Activated T-helper 2 cell treated with anti-CD3 and anti-CD28 coated beads, Interferon-gamma antibody, Interleukin-2, Interleukin-4, amounts not matched to agents 10 μg/mL and 5 μg/mL and 100 μg/mL, durations not matched to agents 14 hours and 24 hours and 36 hours (primary cell): ENCODE measurements at places on chromosomes 13 and 19. TPM values are rescaled to one million over a fixed set of nuclear protein-coding genes. Genes with fewer than 3 reads are reported as not detected.

GRCh38 chr13:44383945-44384344 lies 10.3 kb downstream of the SERP2 start:
- no peak for DNase-seq
- H3K27me3 ChIP-seq, result peaks cover 5% of the 10 kb centered on the region
- no peak overlapping the region for H3K4me3 ChIP-seq
- no peak overlapping the region for H3K27ac ChIP-seq
- no peaks in the 10 kb centered on the region for H3K36me3 ChIP-seq
- H3K4me1 ChIP-seq, result no peaks in the 10 kb centered on the region

- H3K4me3 ChIP-seq, result no peak overlapping the region
- H3K27me3 ChIP-seq, result no peaks in the 10 kb centered on the region
- H3K36me3 ChIP-seq, result peaks cover 52% of the 10 kb centered on the region
- no peak for DNase-seq
- H3K27ac ChIP-seq, result peak overlapping the region; percentile 23
Measured at GRCh38 chr13:102680842-102681740, 13.8 kb downstream of the METTL21C start.

FFAR3 gene
- 0.92 and 1.2 TPM in 2 replicates for total RNA-seq

USHBP1 gene
- 0.07 TPM in 1 of 2 replicates, not detected in the other for total RNA-seq

EEF1AKMT1 gene
- total RNA-seq, result 12.2 and 12.7 TPM in 2 replicates
